ENCODE measurements at places on chromosomes 2 and 18. TPM values are rescaled to one million over a fixed set of nuclear protein-coding genes. Genes with fewer than 3 reads are reported as not detected.

- no peak overlapping the region for H3K4me3 ChIP-seq
- H3K4me1 ChIP-seq = no peaks in the 10 kb centered on the region
- H3K27ac ChIP-seq = no peak overlapping the region
- DNase-seq = no peak
- H3K36me3 ChIP-seq = peaks cover 16% of the 10 kb centered on the region
- no peaks in the 10 kb centered on the region for H3K27me3 ChIP-seq
These were observed 89.9 kb downstream of the NOL10 start for GRCh38 chr2:10599921-10600320.

- H3K27ac ChIP-seq = no peak overlapping the region
- no peak for DNase-seq
- no peaks in the 10 kb centered on the region for H3K36me3 ChIP-seq
- H3K4me3 ChIP-seq = no peak overlapping the region
- H3K27me3 ChIP-seq = no peaks in the 10 kb centered on the region
These were observed 86.4 kb downstream of the GCA start for GRCh38 chr2:162430323-162430722.

GRCh38 chr2:2523461-2524347, 192.6 kb upstream of the MYT1L start:
- no peaks in the 10 kb centered on the region for H3K27me3 ChIP-seq
- no peak for DNase-seq
- H3K4me1 ChIP-seq = no peaks in the 10 kb centered on the region
- H3K36me3 ChIP-seq = no peaks in the 10 kb centered on the region
- H3K27ac ChIP-seq = no peak overlapping the region
- no peak overlapping the region for H3K4me3 ChIP-seq

GRCh38 chr2:181807526-181807925, 84.0 kb upstream of the ITPRID2 start:
- no peak for DNase-seq
- H3K4me3 ChIP-seq = no peak overlapping the region
- H3K27ac ChIP-seq = no peak overlapping the region
- H3K27me3 ChIP-seq = no peaks in the 10 kb centered on the region
- H3K4me1 ChIP-seq = no peaks in the 10 kb centered on the region

- no peak for DNase-seq
- H3K4me3 ChIP-seq = no peak overlapping the region
These were observed 22.6 kb downstream of the CAPN13 start for GRCh38 chr2:30784682-30785081.

- H3K4me1 ChIP-seq = no peaks in the 10 kb centered on the region
- H3K27ac ChIP-seq = no peak overlapping the region
- H3K4me3 ChIP-seq = no peak overlapping the region
- DNase-seq = no peak
- H3K27me3 ChIP-seq = no peaks in the 10 kb centered on the region
These were observed 477.5 kb upstream of the MEIS1 start for GRCh38 chr2:65957454-65957853.

Gene BOLL
- total RNA-seq = not detected

Gene ADRA2B
- not detected for total RNA-seq

Gene EFEMP1
- total RNA-seq = not detected

Gene CLEC4F
- not detected for total RNA-seq
